ENCODE measurements at places on chromosomes 6 and 20.

- DNase-seq: no peak
These were observed 17.2 kb downstream of the SERINC3 start for GRCh38 chr20:44504402-44505307.

DNA sequence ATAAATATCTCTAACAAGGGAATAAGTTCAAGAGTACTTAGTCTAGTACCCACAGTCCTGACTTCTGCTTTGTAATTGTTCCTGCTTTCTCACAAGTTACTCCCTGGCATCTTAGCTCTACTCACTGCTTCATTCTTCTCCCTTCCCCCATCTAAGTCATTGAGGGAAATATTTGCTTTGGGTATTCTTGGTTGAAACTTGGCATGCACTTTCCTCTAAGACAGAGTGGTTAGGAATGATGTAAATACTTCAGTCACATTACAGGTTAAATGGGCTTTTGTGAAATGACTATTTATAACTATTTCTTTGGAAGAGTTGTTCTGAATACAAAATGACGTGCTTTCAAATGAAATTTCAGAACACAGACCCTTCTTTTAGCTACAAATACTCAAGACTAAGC lies 67.7 kb upstream of the PLEKHG1 start:
- DNase-seq: no peak

- DNase-seq: no peak
These were observed 903.1 kb downstream of the PHF3 start for GRCh38 chr6:64538722-64539121.

GRCh38 chr6:151109361-151109760 lies 130.4 kb upstream of the AKAP12 start:
- DNase-seq: no peak

GRCh38 chr6:93393554-93394074 lies 25.7 kb downstream of the EPHA7 start:
- no peak for DNase-seq

GRCh38 chr20:50980851-50981713 lies 22.5 kb downstream of the MOCS3 start:
- peak; percentile 84 for DNase-seq

DNA sequence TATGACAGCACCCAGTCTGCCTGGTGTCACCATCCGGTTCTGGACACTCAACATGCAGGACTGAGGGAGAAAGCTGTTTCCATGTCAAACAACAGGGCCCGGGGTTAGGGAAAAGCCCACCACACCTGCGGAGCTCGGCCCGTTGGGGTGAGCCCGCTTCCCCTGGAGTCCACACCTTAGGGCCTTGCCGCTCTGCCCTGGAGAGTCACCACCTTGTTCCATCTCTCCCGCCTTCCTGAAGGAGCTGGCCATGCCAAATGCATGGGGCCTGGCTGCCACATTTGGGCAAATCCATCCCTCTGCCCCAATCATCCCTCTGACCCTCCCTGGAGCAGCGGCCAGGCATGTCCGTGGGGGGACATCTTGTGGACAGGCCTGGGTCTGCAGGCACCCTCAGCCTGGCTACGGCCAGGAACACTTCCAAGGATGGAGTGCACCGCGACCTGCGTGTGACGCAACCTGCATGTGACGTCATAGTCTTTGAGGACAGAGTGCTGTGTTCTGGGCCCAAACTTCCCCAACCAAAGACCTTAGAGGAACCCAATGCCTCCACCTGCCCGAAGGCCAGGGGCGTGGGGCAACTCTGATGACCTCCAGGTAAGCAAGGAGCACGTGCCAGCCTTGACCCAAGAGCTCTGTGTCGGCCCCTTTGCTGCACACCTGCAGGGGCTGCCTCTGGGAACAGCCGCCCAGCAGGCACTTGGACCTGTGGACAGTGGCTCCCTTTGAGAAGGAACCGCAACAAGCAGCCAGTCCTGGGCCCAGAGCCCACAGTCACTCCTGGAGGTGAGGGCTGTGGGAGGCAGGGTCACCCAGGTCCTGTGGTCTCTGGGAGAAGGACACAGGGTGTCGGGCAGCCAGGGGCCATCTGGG lies 1.7 kb downstream of the CABLES2 start:
- peak; percentile 59 for DNase-seq

GRCh38 chr20:64152906-64153305 lies 11.3 kb upstream of the MYT1 start:
- DNase-seq: no peak

DNA sequence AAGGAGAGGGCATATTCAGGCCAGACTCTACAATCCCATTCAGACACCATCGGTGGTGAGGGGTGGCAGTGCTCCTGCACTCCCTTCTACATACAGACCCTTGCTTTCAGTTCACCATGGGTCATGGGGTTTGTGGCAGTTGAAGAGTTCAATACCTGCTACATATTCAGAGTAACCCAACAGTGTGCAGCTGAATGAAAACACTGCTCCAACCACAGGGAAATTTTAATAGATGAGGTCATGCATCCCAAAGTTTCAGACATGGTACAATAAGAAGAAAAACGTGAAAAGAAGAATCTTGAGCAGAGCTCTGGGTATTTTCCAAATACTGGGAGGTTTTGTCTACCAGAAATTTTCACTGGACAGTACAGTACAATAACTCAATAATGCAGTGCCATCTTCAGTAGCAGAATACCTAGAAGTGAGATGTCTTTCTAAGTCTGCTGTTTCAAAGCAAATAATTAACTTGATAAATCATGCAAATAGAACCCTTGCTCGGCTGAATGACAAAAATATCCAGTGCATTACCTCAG lies 162.1 kb downstream of the PTPRK start:
- no peak for DNase-seq

GRCh38 chr6:16267428-16268263 lies 29.3 kb downstream of the GMPR start:
- no peak for DNase-seq

GRCh38 chr6:4512051-4512471 lies 264.1 kb upstream of the CDYL start:
- no peak for DNase-seq

DNA sequence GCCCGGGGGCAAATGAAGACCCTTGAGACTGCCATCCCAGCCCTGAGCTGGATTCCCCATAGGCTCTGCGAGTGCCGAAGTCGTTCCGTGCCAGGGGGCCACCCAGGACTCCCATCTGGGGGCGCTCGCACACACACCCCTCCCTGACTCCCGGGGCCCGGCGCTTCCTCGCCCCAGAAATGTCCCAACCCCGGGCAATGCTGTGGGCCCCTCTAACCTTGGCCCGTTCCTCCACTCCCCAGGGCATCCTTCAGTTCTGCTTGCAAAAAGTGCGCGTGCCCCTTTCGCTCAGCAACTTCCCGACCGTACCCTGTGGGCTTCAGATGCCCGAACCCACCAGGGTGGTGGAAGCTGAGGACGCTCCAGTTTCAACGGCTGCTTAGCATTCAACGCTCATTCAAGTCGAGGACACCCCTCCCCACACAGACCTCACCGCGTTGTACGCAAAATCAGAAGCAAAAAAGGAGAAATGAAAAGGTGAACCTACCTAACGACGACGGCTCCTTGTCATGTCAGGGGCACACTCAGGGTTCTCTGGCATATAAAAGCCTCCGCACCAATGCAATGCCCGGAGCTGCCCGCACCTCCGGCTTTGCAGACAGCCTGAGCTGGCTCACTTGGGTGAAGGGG lies 25.3 kb downstream of the RIPOR2 start:
- DNase-seq: no peak

DNA sequence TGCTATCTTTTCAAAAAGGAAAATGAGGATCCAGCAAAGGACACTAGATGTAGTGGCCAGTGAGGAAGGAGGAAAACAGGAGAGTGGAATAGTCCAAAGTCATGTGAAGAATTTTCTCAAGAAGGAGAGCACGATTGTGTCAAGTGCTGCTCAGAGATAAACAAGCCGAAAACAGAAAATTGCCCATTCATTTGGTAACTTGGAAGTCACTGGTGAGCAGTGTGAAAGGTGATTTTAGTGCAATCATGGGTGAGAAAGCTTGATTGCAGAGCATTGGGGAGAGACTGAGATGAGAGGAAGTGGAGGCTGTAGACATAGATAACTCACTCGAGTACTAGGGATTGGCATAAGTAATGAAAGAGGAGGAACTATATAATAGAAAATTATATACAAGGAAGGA lies 26.0 kb upstream of the PRDM1 start:
- DNase-seq: no peak

DNA sequence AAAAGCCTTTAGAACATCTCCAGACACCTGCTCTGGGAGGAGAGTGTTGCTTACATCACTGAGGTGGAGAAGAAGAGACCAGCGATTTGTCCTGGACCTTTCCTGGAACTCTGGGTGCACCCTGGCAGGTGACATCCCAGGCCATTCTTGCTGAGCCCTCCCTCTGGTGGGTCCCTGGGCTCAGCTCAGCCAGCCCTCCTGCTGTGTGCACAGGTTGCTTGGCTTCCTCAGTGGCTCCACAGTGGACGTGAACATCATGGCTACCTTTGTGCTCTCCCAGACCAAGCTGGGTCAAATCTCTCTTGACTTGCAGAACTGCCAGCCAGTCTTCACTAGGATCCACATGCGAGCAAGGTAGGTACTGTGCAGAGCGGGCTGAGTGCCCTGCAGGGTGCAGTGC lies 19.9 kb upstream of the BPIFA2 start:
- no peak for DNase-seq

DNA sequence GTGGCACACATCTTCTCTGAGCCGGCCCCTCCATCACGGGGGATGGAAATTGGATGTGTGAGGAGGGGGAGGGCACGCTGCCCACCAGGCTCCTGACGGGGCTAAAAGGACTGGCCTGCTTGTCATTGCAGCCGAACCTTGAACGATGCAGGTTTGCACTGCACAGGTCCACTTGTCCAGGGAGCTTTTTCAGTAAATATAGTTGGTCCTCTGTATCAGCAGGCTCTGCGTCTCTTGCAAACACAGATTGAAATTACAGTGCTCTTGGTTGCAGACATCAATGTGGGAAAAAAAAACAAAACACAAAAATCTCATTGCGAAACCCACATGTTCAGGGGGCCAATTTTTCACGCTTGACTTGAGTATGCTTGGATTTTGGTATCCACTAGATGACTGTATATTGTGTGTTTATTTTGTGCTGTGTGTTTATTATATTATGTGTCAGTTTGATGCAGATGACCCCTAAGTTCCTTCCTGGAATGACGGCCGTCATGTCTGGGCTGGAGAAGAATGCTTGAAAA lies 29.2 kb downstream of the ERMARD start:
- DNase-seq: no peak

DNA sequence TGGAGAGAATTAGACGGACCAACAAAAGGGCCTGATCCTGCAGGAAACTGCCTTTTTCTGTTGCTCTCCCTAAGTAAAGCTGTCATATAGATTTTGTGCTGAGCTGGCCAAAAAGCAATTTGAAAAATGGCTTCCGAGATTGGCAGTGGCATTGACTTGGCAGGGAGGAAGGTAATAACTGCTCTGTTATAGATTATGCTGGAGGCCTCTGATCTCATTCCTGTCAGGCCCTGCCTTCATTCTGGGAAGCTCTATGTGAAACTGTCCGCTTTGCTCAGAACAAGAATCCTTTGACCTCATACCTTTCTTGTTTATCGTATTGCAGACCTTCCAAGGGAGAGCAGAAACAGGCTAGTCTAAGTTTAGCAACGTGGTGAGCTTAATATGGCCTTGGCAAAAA lies 234.4 kb downstream of the PHACTR1 start:
- DNase-seq: no peak

DNA sequence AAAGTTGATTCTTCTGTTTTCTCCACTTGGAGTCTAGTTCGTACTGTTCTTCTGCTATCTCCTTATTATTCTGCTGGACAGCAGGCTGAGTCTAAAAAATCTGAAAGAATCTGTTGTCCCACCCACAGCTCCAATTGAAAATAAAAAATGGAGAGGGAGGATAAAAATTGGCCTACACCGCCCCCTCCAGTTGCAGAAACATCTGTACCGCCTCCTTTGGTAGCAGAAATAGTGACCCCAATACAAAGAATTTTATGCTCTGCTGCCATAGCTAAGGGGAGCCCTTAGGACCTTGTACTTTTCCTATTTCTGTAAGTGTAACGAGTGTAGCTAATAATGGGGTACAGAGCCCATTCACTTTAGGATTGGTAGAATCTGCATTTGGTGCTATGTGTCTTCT lies 4.9 kb upstream of the FKBP1A start:
- no peak for DNase-seq

DNA sequence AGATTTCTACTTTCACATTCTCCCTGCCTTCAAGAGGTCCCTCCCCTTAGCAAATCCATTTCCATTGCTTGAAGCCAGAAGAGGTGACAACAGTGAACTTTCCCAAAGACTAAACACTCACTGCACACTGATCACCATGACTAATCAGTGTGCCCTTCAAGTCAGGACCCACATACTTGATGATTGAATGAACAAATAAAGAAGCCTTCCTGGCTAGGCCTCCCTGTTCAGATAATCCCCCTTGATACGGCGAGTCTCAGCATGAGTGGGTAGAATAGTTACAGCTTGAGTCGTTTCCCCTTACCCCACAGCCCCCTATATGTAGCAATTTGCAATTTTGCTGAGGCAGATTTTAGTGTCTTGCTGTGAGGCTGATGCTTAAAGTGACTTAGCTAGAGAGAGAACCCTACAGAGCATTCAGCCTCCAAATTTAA lies 102.2 kb downstream of the UNC5CL start:
- DNase-seq: no peak

DNA sequence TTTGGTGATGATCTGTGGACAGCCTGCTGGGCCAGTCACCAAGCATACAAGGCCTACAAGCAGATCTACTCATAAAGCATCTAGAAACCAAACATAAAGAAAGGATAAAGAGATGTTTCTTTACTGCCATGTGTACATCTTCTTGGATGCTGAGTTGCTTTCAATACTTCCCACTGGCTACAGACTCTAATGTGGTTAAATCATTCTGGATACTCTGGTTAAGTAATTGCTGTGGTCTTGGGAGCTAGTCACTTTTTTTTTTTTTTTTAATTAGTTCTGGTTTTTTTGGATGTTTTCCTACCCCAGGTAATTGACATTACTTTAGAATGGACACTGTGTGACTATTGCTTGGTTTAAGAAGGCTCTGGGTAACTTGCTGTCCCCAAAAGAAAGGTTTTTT lies 215.4 kb upstream of the RUNX2 start:
- DNase-seq: no peak

GRCh38 chr20:17646961-17647301 lies 35.1 kb downstream of the RRBP1 start:
- DNase-seq: no peak

GRCh38 chr20:3890999-3891929 lies 2.1 kb downstream of the PANK2 start:
- no peak for DNase-seq

DNA sequence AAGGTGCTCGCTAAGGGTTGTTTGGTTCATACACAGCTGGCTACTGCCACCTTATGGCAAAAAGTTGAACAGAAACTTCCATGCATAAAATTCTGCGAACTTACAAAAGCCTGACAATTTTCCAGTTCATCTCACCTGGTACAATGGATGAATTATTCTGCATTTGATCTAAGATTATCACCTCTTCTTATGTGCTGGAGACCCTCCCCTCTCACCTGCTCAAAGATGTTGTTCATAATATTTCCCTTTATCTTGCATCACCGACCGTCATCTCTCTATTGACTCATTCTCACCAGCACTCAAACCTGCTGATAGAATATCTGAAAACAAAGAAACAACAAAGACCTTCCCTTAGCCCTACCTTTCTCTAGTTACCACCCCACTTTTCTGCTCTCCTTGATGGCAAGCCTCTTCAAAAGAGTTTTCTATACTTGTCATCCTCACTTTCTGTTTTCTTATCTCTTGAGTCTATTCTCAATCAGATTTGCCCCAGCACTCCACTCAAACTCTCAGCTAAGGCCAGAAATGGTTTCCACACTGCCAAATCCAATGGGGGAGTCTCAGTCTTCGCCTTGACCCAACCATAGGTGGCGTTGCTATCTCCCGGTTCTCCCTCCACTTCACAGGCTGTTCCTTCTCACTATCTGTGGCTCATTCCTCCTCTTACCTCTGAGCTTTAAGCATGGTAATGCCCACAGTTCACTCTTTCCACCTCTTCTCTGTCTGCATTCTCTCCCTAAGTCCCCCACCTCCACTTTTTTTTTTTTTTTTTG lies 25.8 kb downstream of the SNRNP48 start:
- DNase-seq: peak; percentile 42
